Stimulated activated CD8-positive, alpha-beta memory T cell treated with anti-CD3 and anti-CD28 coated beads, Interleukin-12 subunit alpha, Interleukin-12 subunit beta, amount 100 ng/mL, for 1 hour (primary cell): ENCODE measurements at places on chromosomes 11 and 22.

DNA sequence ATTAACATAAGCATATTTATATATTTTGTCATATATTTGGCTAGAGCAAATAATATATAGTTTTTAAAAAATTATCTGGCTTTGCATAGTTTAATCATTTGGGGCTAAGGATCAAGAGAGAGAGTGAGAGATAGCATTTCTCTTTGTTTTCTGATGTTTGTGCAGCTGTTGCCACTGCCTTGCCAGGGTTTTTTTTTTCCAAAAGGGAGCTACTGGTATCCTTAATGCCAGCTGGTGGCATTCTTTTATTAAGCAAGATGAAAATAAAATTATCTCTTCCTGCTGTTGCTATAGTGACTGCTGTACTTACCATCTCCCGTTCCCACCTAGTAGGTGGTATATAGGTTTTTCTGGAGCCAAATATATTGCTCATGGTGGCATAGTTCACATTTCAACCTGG, 793.3 kb upstream of the ARHGAP42 start:
- no peak for DNase-seq

- no peak for DNase-seq
Observed at GRCh38 chr11:131190446-131190845, 180.0 kb upstream of the NTM start.

DNA sequence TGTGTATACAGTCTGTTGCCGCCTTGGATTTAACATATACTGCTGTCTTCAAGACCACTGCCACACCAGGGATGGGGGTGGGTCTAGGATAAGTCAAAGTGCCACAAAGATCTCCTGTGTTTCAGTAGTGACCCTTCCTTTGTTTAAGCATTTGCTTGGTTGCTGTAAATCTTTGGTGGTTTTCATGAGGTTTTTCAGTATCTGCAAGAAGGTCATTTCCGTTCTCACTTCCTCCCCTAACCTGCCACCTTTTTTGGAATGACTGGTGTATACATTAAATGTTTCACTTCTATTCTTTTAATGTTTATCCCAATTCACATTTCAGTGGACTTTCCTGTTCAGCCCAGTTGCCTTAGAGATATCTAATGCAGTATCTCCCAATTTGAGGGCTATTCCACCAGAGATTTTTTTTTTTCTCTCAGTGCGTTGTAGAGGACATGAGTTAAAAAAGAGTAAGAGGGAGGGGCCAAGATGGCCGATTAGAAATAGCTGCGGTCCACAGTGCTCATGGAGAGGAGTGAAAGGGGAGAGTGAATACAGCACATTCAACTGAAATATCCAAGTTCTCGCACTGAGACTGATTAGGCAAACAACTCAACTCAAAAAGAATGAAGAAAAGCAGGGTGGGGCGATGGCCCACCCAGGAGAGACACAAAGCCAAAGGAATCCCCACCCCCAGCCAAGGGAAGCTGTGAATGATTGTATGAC, 43.2 kb downstream of the USP47 start:
- no peak for DNase-seq

DNA sequence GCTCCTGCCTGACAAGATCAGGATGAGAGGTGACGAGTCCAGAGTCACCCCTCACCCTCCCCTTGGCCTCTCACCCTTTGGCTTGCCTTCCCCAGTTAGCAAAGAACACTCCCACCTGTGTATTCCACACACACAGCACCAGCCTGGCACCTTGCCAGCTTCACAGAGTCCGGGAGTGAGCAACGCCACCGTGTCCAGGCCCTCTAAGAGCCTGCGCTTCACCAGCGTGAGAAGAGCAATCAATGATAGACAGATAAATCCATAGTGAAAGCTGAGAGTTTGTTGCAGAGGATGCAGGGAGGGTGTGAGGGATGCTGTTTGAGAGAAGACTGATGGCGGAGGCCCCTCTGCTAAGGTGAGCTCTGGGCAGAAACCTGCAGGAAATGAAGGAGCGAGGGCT, 404.5 kb downstream of the LARGE1 start:
- no peak for DNase-seq

DNA sequence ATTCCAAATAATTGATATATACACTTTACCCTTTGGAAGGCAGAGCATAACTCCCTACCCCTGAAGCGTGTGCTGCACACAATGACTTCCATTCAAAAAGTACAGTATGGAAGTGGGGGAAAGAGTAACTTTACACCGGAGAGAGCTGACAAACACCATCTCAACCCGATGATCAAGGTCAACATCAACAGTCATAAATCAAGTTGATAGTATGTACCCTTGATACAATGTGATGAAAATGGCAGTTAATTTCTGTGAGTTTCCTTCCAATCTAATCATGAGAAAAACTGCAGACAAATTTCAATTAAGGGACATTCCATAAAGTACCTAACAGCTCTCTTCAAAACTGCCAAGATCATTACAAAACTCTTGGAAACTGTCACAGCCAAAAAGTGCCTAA, 6.0 kb upstream of the DEUP1 start:
- no peak for DNase-seq

- DNase-seq, result no peak
Observed at GRCh38 chr11:130834886-130835285, 81.4 kb downstream of the SNX19 start.

- DNase-seq, result no peak
Observed at GRCh38 chr11:10604798-10605197, 36.3 kb upstream of the LYVE1 start.

DNA sequence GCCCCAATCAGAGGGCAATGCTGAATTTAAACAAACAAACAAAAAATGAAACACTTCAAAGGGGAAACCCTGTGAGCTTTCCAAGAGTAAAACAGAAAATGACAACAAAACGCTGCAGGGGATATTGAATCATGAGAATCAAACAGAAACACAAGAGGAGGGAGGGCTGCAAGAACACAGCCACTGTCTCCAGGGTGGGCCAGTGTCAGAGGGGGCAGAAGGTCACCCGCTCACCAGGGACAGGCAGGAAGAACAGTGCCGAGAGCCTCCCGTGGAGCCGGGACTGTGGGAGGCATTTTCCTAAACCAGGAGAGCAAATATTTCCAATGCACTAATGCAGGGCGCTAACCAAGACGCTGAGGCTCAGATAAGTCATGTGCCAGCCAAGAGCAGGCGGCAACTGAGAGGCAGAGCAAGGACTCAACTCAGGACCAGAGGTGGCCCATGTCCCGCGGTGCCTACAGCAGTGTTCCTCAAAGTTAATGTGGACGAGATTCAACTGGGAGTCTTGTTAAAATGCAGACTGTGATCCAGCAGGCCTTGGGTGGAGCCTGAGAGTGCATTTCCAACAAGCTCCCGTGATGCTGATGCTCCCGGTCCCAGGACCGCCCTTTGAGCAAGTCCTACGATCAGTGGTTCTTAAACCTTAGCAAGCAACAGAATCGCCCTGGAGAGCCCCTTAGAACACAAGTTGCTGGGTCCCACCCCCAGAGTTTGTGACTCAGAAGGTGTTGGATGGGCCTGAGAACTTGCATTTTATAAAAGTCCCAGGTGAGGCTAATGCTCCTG, 197.2 kb downstream of the TENM4 start:
- no peak for DNase-seq

- no peak for DNase-seq
Observed at GRCh38 chr11:64893194-64894069, 15.0 kb upstream of the EHD1 start.

GRCh38 chr11:86592659-86593451, 79.6 kb downstream of the ME3 start:
- DNase-seq, result peak; percentile 50

DNA sequence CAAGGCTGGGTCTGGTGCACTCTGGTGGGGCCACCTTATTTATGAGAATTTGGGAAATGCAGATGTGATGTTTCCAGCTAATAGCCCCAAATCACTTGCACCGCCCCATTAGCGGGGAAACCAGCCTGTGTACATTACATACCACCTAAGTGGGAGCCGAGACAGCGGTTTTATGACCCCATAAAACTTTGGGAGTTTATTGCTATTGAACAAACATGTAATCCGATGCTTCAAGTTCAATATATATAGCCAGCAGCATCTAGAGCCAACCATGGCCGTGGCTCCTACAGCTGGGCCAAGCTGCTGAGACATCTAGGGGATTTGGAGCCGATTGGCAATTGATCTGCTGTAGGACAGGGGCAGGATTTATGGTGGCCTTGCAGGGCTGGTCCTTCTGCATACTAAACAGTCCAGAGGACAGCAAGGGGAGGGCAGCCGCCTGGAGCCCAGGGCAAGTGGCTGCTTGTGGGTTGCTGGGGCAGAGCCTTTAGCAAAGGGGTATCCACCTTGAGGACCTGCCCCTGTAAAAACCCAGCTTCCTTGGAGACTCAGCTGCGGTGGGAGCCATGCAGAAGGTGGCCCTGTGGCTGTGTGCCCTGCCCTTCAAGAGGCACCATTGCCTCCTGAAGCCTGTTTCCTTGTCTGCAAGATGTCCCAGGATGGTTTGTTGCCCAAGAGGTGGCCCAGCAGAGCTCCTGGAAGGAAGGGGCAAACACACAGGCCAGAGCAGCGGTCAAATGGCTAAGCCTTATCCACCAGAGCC, 47.9 kb upstream of the CCDC188 start:
- DNase-seq, result no peak

DNA sequence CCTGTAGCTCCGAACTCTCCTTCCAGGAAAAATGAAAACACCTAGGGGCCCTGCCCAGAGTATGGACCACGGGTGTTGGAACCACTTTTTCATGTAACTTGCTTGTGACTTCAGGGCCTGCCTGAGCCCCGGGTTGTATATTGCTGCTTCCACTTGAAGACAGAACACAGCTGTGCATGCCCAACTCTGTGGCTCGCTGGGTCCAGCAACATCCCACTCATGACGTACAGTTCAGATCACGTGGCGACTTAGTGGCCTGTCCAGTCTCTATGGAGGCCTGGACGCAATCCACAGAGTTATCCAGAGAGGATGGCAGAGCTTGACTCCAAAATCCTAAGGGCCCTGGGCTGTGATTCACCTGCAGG, 6.8 kb downstream of the C11orf21 start:
- no peak for DNase-seq

- DNase-seq, result no peak
Observed at GRCh38 chr11:70669871-70670675, 271.7 kb downstream of the CTTN start.

- DNase-seq, result no peak
Observed at GRCh38 chr11:128294671-128295050, 292.7 kb downstream of the ETS1 start.

DNA sequence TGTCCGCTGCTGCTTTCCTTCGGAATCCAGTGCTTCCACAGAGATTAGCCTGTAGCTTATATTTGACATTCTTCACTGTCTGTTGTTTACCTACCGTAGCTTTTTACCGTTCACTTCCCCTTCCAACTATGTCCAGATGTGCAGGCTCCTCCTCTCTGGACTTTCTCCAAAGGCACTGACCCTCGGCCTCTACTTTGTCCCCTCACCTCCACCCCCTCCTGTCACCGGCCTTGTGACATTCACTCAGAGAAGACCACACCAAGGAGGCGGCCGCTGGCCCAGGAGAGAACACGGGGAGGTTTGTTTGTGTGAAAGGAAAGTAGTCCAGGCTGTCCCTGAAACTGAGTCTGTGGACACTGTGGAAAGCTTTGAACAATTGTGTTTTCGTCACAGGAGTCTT, 15.4 kb upstream of the ST14 start:
- DNase-seq, result no peak

GRCh38 chr11:120707098-120707497, 195.6 kb downstream of the GRIK4 start:
- DNase-seq, result no peak

DNA sequence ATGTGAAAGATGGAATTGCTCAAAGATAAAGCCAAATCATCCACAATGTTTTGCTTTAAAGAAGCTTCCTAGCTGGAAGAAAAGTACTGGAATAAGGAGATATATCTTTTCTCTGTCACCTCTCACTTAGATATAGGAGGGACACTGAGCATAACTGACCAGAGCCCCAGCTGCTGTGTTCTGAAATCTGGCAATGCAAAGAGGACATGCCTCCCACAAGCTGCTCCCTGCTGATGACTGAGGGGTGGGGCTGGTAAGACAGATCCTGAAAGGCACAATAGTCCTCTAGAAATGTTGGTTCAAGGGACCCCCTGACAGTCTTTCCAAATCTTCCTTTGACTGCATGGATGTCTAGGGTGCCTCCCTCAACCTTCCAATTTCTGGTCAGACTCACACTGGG, 67.0 kb downstream of the SC5D start:
- no peak for DNase-seq

DNA sequence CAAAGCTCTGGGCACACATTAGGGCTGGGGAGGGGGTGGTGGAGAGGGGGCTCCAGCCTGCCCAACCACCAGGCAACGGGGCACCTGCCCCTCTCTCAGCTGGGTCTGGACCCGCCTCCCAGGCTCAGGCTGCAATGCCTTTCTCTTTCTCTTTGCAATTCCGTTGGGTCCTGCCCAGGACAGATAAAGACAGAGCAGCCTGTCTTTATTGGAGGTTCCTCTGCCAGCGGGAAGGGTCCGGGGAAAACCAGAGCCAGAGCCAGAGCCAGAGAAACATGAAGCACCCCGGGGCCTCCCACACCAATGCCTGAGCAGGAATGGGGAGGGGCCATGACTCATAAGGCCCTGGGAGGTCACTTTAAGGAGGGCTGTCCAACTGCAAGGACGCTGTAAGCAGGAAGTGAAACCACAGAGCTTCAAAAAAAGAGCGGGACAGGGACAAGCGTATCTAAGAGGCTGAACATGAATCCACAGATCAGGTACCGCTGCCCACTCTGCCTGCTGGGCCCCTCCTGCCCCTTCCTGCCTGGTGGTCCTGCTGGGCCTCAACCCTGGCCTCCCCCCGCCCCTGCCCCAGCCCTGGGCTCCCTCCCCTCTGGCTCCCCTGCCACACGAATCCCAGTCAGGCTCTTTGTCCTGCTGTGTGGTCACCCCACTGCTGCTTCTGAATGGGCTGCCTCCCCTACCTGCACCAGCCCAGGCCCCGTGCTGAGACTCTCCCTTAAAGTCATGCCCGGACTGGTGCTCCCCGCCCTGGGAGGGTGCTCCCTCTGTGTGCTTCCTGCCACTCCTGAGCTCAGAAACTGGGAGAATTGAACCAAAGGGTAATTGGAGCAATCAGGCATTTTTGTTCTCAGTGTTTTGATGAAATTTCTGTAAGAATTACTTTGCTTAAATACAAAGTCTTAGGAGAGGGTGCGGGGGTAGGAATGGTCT, at the start of gene APOBEC3B:
Gene APOBEC3B (plus strand): TSS at position 356 of the 936 bp plus-strand sequence. CDS start 107 bp downstream, at position 463.
- peak; percentile 51 for DNase-seq

- DNase-seq, result no peak
Observed at GRCh38 chr11:2327032-2327431, 25.2 kb downstream of the TSPAN32 start.

DNA sequence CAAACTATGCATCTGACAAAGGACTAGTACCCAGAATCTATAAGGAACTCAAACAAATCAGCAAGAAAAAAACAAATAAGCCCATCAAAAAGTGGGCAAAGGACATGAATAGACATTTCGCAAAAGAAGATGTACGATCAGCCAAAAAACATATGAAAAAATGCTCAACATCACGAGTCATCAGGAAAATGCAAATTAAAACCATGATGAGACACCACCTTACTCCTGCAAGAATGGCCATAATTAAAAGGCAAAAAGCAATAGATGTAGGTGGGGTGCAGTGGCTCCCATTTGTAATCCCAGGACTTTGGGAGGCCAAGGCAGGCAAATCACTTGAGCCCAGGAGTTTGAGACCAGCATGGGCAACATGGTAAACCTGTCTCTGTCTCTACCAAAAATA, 10.4 kb upstream of the OR10V1 start:
- DNase-seq, result no peak
